Epithelial cell of umbilical artery (primary cell): ENCODE measurements at places on chromosomes 13 and 19. TPM values are rescaled to one million over a fixed set of nuclear protein-coding genes. Genes with fewer than 3 reads are reported as not detected.

Gene CDX2
- not detected in 2 replicates for total RNA-seq

Gene LSM4
- total RNA-seq, result 128 and 177 TPM in 2 replicates

Gene ANKLE1
- 0.65 and 1.4 TPM in 2 replicates for total RNA-seq

Gene MEDAG
- 29.6 and 90.3 TPM in 2 replicates for total RNA-seq

Gene ZNF45
- total RNA-seq, result 12.3 and 14.6 TPM in 2 replicates

Gene CEACAM1
- total RNA-seq, result 0.32 and 0.46 TPM in 2 replicates

Gene PLIN4
- under 0.01 TPM in 1 of 2 replicates, not detected in the other for total RNA-seq
